ENCODE measurements at places on chromosomes 6 and 20.

- peak; percentile 76 for DNase-seq
Measured at GRCh38 chr20:19583532-19584175, 174.4 kb upstream of the RIN2 start.

- DNase-seq, result no peak
Measured at GRCh38 chr20:16263582-16263981, 309.7 kb downstream of the KIF16B start.

GRCh38 chr6:149840345-149841075 lies 23.6 kb downstream of the LRP11 start:
- peak; percentile 74 for DNase-seq

GRCh38 chr6:7978736-7979135 lies 68.1 kb upstream of the TXNDC5 start:
- no peak for DNase-seq

- DNase-seq, result no peak
Measured at GRCh38 chr6:109897025-109897424, 81.1 kb upstream of the GPR6 start.

DNA sequence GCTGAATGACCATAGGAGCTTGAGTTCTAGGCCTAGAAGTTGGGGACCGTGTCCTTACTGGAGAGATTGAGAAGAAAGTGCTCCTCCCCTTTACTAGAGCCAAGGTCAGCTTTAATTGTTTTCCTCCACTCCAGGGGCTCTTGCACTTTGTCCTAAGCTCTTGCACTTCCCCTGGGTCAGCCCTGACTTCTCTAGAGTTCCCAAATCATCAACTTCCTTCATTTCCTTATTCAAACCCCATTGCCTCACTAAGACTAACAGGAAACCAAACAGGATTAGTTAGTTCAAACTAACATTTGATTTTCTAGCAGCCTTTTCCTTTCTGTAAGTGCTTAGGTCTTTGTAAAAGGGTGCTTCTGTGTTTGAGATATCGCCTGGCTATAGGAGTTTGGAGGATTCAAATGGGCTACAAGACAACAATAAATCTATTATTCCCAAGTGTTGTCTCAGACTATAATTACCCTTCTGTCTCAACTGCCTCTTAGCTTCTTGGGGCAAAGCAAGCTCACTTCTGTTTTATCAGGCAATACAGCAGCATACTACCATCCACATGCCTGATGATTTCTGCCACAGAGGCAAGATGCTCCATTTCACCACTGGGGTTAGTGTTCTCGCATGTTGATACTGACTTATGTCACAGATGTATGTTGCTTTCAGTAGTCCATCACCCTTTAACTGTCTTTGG lies 12.8 kb upstream of the DTNBP1 start:
- no peak for DNase-seq

- no peak for DNase-seq
Measured at GRCh38 chr6:129188306-129188705, 305.4 kb downstream of the LAMA2 start.

DNA sequence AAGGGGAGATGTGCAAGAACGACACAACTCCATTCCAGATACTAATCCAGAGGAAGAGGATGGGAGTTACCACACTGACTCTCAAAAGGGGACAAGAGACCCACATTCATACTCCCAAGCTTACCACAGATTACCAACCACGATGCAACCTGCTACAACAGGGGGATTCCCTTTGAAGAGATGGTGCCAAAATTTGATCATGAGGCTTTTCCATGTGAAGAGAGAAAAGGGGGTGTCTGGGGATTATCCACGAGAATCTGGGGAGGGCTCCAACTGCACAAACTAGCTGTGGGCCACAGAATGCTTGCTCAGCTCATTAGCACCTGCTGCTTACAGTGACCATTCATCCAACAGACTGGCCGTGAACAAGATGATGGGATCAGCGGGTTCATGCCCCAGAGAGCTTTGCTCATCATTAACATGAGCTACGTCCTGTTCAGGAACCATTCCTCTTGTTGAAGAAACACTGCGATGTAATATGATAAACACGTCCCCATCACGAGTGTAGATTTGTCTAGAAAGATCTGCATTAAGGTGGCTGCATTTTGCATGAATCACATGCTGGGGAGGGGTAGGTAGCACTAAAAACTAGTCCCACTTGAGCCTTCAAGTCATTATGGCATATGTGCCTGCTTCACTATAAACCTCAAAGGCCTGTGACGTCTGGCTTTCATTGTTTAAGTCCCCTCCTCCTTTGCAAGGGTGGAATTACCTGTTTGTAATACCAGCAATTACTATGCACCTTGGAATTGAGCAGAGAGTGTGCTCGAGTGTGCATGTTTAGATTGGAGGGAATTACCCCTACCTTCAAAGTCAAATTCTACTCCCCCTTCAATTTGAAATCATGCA lies 4.0 kb downstream of the PLAGL2 start:
- peak; percentile 42 for DNase-seq

DNA sequence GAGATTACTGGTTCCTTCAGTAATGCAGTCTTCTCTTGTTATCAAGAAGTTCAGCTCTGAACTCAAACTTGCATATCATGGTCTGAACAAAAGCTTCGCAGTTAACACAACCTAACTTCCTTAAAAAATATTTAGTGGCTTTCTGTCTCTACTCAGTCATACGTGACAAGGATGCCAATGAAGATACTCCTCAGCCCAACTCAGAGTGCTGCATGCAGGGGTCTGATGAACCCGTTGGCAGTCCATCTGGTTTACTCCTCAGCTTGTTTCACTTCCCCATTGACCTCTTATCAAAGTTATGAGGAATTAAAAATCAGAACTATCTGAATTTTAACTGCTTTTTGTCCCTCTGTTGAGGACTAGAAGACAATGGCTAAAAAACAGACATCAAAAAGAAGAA lies 56.6 kb upstream of the RIN2 start:
- DNase-seq, result no peak

- peak; percentile 70 for DNase-seq
Measured at GRCh38 chr20:44683263-44684046, 31.7 kb upstream of the CCN5 start.

DNA sequence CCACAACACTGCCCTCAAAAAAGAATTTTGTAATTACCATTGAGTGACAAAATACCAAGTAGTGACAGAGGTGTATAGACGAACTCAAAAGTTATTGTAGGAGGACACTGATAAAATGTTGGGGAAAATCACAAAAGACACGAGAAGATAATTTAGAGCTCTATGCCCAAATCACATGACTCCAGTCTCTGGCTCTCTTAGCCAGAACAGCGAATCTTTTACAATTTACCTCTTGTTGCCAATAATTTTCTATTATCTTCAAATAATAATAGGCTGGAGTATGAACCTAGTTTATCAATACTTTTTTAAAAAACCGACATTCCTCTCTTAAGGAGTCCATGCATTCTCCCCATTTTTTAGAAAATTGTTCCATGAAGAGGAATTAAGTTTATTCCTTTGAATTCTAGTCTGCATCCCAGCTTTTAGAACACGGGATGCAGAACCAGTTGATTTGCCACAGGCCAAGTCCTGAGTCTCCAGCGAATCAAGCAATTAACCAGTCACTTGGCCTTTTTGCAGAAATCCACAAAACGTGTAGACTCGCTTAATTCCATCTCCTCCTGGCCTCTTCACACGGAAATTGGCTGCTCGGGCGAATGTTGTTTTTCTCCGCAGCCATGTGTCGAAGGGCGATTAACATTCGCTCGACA lies 507 bp upstream of the RIPPLY2 start:
- no peak for DNase-seq

DNA sequence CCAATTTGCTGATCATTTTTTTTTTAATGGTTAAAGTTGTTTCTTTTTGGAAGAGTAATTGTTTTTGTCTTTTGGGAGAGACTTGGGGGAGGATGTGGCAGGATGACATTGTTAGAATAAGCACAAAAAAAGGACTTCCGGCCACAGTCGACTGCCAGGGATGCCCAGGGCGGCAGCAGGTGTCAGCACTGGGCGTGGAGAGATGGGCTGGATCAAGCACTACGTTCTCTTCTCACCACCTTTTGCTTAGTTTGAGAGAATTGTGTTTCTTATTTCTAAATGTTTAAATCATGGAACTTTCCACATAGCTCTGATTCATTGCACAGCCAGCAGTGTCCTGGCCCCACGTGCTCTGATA lies 104.6 kb upstream of the FRMD1 start:
- no peak for DNase-seq

DNA sequence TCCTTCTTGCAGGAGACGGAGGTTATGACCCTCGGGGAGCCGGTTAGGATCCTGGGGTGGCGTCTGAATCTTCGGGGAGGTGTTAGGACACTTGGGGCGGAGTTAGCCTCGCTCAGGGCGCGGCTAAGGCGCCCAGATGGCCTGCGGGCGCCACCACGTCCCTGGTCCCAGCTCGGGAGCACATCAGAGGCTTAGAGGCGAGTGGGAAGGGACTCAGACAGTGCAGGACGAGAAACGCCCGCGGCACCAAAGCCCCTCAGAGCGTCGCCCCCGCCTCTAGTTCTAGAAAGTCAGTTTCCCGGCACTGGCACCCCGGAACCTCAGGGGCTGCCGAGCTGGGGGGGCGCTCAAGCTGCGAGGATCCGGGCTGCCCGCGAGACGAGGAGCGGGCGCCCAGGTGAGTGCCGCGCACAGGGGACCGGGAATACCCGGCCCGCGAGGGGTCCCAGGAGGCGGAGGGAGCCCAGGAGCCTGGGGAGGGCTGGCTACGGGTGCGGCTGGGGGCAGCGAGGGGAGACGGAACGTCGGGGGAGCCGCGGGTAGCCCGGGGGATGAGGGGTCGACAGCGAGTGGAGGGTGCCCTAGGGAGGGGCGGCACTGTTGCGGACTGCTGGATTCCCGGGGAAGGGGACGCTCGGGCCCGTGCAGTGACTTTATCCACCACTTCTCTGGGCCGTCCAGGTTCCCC lies at the start of gene HCK:
Gene HCK (plus strand): TSS at position 153 of the 688 bp plus-strand sequence.
- DNase-seq, result no peak

- DNase-seq, result no peak
Measured at GRCh38 chr6:161584051-161584450, 310.2 kb upstream of the AGPAT4 start.

DNA sequence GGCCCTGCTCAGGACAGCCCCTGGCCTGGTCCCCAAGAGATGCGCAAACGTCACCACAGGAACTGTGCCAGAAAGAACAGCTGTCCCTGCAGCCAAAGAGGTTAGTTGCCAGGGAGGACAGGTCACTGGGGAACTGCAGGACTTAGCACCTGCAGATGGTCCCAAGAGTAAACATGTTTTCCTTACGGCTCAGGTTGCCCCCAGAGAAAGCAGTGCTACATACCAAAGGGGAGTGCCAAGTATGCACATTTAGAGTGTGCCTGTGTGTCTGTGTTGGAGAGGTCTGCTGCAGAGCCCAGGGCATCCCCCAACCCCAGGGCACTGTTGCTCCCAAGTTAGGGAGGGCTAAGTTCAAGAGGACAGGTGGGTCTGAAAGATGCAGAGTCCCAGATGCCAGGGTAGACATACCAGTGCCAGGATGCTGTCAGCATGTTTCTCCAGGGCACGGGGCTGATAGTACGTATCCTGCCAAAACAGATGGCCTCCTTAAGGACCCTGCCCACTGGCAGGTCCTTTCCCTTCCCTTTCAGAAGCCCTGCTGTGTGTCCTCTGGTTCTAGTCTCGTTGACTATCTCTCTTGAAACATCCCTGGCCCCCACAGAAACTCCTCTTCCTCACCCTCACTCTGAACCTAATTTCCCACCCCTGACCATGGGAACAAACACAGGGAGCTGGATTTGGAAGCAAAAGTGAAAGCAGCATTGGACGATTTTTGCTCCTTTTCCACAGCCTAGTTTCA lies 1.3 kb downstream of the ABHD16A start:
- DNase-seq, result no peak

- no peak for DNase-seq
Measured at GRCh38 chr20:48807586-48808381, 20.0 kb downstream of the PREX1 start.

GRCh38 chr6:141969201-141969600 lies 163.5 kb upstream of the GJE1 start:
- no peak for DNase-seq

DNA sequence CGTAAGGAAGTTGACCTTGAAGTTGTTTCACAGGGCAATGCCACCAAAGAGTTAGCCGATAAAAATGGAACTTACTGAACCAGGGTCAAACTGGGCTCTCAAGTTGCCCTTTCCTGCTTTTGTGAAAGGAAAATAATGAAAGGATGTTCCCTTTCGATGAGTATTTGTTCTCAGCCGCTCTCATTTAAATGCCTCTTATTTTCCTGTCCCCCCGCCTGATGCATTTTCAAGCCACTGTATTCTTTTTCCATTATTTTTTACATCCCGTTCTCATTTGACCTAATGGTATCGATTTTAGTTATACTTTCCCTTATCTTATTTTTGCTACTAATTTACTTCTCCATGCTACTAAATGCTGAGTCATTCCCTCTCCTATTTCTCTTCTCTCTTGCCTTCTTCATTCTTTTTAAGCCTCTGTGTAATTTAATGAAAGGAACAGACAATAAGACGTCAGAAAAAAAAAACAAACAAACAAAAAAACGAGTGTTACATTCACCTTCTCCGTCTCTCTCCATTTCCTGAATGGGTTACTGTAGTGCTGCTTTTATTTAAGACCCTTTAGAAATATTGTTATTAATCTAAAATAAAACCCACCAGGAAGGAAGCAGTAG lies 655 bp upstream of the NDUFAF4 start:
- DNase-seq, result no peak

GRCh38 chr20:62227591-62227976 lies 7.5 kb upstream of the HRH3 start:
- DNase-seq, result no peak

GRCh38 chr6:138849791-138850190 lies 53.9 kb downstream of the ECT2L start:
- no peak for DNase-seq

GRCh38 chr6:168370310-168370991 lies 50.9 kb upstream of the DACT2 start:
- DNase-seq, result peak; percentile 87

GRCh38 chr20:15706719-15707118 lies 866.5 kb downstream of the KIF16B start:
- no peak for DNase-seq

DNA sequence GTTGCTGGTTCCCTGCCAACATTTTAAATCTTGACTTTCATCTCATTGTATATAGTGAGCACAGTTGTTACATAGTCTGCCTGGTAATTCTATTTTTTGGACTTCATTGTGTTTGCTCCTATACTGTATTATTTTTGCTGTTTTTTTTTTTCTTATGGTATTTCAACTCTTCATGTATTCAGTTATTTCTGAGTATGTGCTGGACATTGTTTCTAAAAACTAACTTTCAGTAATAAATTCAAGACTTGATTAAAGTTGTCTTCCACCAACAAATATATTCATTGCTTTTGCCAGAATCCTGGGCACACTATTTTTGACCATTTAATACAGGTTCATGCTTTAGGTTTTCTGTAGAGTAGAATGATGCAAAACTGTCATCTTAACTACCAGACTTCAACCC lies 698.3 kb downstream of the MAFB start:
- no peak for DNase-seq

- DNase-seq, result no peak
Measured at GRCh38 chr6:147126618-147127022, 77.6 kb upstream of the STXBP5 start.

GRCh38 chr6:145073811-145074210 lies 661.5 kb downstream of the EPM2A start:
- no peak for DNase-seq

- DNase-seq, result no peak
Measured at GRCh38 chr20:36331209-36331608, 25.1 kb downstream of the DLGAP4 start.

GRCh38 chr20:53422039-53422438 lies 171.6 kb downstream of the ZNF217 start:
- DNase-seq, result no peak

- DNase-seq, result no peak
Measured at GRCh38 chr20:31684153-31685015, 38.3 kb downstream of the BCL2L1 start.

- peak; percentile 39 for DNase-seq
Measured at GRCh38 chr20:845226-845868, 11.8 kb downstream of the FAM110A start.
